ENCODE measurements at places on chromosomes 7 and 10. TPM values are rescaled to one million over a fixed set of nuclear protein-coding genes. Genes with fewer than 3 reads are reported as not detected.

IFIT2 gene
- 2.0 TPM for total RNA-seq

CNNM1 gene
- total RNA-seq = 1.2 TPM

- DNase-seq = peak; percentile 72
Measured at GRCh38 chr10:30818854-30819253, 189.3 kb upstream of the LYZL2 start.

GRCh38 chr10:34808801-34809745 lies 6.0 kb downstream of the PARD3 start:
- DNase-seq = peak; percentile 78

IRF5 gene
- total RNA-seq = 9.7 TPM

DNA sequence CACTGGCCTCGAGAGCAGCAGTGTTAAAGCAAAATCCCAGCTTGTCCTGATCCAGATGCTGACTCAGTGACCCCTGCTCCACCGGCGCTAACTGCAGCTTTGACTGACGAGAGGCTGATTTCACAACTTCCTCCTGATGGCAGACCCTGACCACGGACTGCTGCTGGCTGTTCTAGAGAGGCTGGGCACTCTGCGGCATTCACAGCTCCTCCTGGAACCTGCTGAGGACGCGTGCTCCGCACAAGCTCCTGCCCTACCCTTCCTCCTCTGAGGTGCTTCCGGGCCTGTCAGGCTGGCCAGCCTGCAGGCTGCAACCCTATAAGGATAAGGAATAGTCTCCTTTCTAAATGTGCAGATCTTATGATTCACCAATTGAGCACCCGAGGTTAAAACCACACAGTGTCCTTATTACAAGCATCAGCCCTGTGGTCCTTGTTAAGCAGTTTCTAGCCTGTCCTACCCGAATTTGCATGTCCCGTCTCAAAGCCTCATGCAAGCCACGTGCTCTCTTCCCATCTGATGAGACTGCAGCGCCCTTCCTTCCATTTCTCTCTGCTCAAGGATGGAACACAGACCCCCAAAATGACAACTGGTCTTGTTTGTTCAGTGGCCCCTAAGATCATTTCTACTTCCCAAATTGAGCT lies 35.5 kb upstream of the NCAPG2 start:
- peak; percentile 78 for DNase-seq

TSPAN33 gene
- total RNA-seq = 7.5 TPM

CNTNAP2 gene
- 0.82 TPM for total RNA-seq

DNA sequence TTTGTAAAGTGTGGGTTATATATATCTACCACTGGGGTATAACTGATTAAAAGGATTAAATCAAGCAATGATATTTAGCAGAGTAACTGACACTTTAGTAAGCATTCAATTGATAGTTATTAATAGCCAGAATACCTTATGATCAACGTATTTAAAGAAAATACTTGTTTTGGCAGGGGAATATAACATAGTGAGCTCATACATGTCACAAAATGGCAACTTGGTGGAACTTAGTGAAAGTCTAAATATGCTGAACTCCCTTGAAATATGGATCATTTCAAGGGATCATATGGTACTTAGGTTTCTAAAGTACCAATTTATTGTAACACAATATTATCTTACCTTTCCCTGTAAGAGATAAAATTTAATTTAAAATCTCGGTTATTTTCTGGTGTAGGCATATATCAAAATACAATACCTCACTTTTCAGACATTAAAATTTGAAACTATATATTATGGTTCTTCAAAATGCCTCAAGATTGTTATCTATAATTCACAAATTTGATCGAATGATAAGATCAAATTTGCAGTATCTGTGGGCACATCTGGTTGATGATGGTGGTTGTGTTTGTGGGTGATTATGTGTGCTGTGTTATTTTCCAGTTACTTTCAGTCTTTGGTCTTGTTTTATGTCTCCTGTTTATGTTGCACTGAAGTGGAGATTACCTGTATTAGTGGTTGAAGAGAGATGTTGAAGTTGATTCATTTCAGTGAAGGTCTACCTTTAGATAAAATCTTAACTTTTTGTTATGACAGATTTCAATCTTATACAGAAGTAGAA lies 5.2 kb downstream of the ARL4A start:
- DNase-seq = no peak

DNA sequence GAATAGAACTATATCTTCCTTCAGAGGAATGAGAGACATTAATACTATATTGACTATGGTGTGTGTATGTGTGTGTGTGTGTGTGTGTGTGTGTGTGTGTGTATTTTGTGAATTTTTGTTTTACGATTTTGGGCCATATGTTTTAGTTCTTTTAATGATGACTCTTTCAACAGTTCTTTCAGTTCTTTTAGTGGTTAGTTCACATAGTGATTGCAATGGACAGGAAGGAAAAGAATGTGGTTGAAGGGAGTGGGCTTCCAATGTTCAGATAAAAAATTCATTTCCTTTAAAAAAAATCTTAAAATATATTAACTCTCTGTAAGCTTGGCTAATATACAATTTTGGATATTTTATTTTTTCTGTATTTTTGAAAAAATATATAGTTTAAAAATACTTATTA lies 315.7 kb upstream of the DGKB start:
- no peak for DNase-seq

SOSTDC1 gene
- 6.4 TPM for total RNA-seq

DNA sequence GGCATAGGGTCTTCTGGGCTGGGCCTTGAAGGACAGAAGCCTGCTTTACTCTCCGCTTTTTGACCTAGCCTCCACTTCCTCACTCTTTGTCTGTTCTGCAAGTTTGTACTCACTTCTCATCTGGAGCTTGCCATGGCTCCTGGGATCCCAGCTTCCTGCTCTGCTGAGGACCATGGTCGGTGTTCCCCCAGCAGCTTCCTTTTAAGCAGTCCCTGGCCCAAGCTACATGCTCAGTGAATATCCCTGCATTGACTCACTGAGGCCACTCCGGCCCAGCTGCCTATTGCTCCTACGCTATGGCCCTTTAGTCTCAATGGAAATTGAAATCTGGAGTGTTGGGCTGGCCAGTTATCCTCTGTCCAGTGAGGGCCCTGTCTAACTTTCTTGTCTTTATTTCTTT lies 427.7 kb downstream of the RPS24 start:
- DNase-seq = peak; percentile 34

- no peak for DNase-seq
Measured at GRCh38 chr10:51244748-51245490, 170.6 kb downstream of the PRKG1 start.

- DNase-seq = no peak
Measured at GRCh38 chr10:12906051-12906541, 95.4 kb downstream of the CCDC3 start.

DNA sequence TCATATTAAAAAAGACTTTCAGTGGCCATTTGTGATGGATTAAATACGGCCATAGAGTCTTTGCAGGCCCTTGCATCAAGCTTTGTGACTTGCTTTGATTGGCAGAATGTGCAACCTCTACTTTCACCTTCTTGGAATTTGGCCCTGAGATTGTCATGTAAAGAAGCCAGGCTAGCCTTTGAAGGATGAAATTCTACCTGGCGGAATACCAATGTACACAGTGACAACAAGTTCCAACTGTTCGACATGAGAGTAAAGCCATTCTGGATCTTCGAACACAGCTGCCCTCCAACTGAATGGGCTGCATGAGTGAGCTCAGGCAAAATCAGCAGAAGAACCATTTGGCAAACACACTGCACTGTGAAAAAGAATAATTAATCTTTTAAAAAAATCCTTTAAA lies 321.3 kb downstream of the PHF14 start:
- no peak for DNase-seq

Data from sigmoid colon (tissue), 7 donors.